Keratinocyte (primary cell): ENCODE measurements at places on chromosomes 16 and 17. TPM values are rescaled to one million over a fixed set of nuclear protein-coding genes. Genes with fewer than 3 reads are reported as not detected.

Gene NPB
- 0.07 TPM in 1 of 3 replicates, not detected in the others for polyA plus RNA-seq

- H3K4me1 ChIP-seq: no peaks in the 10 kb centered on the region
- no peak for DNase-seq
- no peaks in the 10 kb centered on the region for H3K27me3 ChIP-seq
- no peak overlapping the region for H3K27ac ChIP-seq
- peaks cover 24% of the 10 kb centered on the region for H3K36me3 ChIP-seq
Observed at GRCh38 chr17:82930924-82931698, 91.3 kb upstream of the ZNF750 start.

Gene CBLN1
- not detected in 3 replicates for polyA plus RNA-seq

DNA sequence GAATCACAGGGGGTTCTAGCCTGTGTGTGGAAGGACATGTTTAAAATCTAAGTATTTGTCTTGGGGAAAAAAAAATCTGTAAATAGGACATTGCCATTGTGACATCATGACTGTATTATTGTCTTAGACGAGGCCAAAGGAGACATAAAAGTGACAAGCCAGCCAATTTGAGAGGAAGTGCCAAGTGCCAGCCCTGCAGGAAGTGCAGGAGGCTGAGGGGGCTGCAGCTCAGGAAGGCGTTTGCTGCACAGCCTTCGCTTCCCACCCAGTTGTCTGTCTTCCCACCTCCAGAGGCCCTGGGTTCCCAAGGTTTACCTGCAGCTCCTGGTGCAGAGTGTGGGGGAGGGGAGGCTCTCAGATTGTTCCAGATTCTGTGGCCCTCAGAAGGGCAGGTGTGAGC lies 1.3 kb downstream of the ADCY7 start:
- peaks cover 18% of the 10 kb centered on the region for H3K4me1 ChIP-seq
- H3K4me3 ChIP-seq: no peak overlapping the region

- H3K36me3 ChIP-seq: no peaks in the 10 kb centered on the region
- DNase-seq: no peak
- peaks cover 8% of the 10 kb centered on the region for H3K27me3 ChIP-seq
- H3K27ac ChIP-seq: no peak overlapping the region
- no peak overlapping the region for H3K4me3 ChIP-seq
Observed at GRCh38 chr17:64386412-64387144, 4.1 kb downstream of the PECAM1 start.

DNA sequence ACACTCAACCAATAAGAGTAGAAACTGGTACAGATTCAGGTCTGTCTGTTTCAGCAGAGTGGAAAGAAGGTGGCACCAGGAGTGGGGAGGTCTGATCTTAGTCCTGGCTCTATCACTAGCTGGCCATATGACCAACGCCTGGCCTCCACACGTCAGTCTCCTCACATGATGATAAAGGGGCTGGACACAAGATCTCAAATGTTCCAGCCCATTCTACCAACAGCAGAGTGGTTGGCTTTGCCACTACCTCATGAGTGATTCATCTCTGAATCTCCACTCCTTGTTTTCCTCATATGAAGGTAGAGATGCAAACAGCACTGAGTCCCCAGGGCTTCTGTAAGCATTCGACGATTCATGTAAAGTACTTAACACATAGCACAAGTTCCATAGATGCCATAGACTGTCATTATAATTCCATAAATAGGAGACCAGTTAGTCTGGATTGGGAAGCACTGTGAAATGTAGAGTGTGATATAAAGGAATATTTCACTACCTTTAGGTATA lies 281.9 kb upstream of the ASIC2 start:
- H3K36me3 ChIP-seq: no peaks in the 10 kb centered on the region
- H3K4me1 ChIP-seq: no peaks in the 10 kb centered on the region
- H3K27ac ChIP-seq: no peak overlapping the region
- no peak overlapping the region for H3K4me3 ChIP-seq
- no peaks in the 10 kb centered on the region for H3K27me3 ChIP-seq
- DNase-seq: no peak

GRCh38 chr17:53033297-53033696 lies 789.4 kb upstream of the KIF2B start:
- no peak for DNase-seq
- H3K4me1 ChIP-seq: no peaks in the 10 kb centered on the region
- H3K27ac ChIP-seq: no peak overlapping the region
- no peaks in the 10 kb centered on the region for H3K36me3 ChIP-seq
- H3K4me3 ChIP-seq: no peak overlapping the region

DNA sequence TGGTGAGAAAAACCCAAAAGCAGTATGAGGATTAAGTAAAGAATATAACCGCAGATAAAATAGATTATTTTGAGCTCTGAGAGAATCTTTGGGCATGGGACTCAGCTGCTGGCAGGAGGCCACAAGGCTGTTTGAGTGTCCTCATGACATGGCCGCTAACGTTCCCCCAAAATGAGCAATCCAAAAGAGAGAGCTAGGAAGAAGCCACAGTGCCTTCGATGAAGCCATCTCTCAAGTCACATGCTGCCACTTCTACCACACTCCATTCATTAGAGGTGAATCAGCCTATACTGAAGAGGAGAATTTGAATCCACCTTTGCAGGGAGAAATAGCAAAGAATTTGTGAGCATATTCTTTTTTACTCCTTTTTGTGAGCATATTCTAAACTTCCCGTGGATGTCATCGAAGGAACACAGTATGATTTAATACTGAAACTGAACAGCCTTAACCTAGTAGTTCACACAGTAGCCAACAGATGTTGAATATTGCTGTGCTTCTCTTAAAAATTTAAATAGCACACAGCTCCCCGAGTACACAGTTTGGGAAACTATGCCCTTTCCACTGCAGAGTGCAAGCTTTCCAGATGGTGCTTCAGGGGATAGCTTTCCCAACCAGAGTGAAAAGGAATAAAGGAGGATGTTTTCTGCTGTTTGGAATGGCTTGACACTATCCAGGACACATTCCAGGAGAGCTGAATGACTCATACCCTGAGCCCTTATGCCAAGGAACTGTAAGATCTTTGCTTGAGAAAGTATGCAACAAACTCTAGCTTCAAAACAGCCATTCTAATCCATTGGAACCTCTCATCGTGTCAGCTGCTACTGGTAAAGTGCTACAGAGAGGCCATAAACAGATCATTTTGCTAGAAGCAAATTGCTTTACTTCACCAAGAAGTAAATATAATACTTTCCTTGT lies 33.9 kb downstream of the ANKFY1 start:
- peaks cover 27% of the 10 kb centered on the region for H3K4me1 ChIP-seq
- peak overlapping the region; percentile 10 for H3K27ac ChIP-seq
- H3K27me3 ChIP-seq: no peaks in the 10 kb centered on the region
- H3K36me3 ChIP-seq: peaks cover 3% of the 10 kb centered on the region
- no peak overlapping the region for H3K4me3 ChIP-seq

Gene MYH8
- polyA plus RNA-seq: not detected in 3 replicates

Gene RHBDF1
- 20.4 to 37.2 TPM (median 24.0 TPM) in 3 replicates for polyA plus RNA-seq

DNA sequence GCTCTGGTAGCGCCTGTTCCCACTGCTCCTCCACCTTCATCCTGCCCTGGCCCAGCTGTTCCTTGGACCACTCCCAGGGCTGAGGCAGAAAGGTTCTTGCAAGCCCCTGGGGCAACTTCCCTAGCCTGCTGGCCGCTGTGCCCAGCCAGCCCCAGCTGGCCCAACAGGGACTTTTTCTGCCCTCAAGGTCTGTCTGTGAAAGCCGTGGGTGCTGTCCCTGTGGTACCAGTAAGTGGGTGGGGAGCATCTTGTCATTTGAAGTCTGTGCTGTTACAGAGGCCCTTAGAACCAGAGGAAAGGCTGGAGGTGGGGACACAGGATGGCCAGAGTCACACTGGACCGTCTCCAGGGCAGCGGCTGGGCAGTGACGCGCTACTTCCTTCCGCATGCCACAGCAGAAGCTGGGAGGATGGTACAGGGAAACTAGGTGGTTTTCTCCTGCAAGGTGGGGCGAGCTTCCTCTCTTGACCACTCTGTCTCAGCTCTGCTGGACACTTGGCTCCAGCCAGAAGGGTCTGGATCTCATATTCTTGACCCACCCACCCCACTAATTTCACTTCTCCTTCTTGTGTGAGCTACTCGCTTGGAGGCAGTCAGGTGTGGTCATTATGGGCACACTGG lies 87.8 kb downstream of the PLCG2 start:
- H3K4me3 ChIP-seq: no peak overlapping the region
- DNase-seq: no peak
- no peak overlapping the region for H3K27ac ChIP-seq
- no peaks in the 10 kb centered on the region for H3K36me3 ChIP-seq
- H3K4me1 ChIP-seq: no peaks in the 10 kb centered on the region

Gene SLC38A8
- not detected in 3 replicates for polyA plus RNA-seq

DNA sequence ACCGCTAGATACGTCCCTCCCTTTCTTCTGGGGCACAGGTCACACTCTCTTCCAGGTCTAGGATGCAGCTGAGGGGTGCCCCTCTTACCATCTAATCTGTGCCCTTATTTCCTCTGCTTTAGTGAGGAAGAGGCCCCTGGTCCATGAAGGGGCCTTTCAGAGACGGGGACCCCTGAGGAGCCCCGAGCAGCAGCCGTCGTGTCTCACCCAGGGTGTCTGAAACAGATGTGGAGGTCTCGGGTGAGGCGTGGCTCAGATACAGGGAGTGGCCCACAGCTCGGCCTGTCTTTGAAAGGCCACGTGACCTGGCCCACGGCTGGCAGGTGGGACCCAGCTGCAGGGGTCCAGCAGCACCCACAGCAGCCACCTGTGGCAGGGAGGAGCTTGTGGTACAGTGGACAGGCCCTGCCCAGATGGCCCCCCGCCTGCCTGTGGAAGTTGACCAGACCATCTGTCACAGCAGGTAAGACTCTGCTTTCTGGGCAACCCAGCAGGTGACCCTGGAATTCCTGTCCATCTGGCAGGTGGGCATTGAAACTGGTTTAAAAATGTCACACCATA lies 15.6 kb downstream of the SCGB1C2 start:
- no peaks in the 10 kb centered on the region for H3K36me3 ChIP-seq
- H3K27me3 ChIP-seq: no peaks in the 10 kb centered on the region
- H3K27ac ChIP-seq: no peak overlapping the region
- no peak for DNase-seq
- H3K4me1 ChIP-seq: no peaks in the 10 kb centered on the region

- peaks cover 7% of the 10 kb centered on the region for H3K4me1 ChIP-seq
- no peak for DNase-seq
- no peak overlapping the region for H3K4me3 ChIP-seq
- no peaks in the 10 kb centered on the region for H3K27me3 ChIP-seq
- H3K27ac ChIP-seq: no peak overlapping the region
Observed at GRCh38 chr16:85036236-85037049, 8.8 kb downstream of the KIAA0513 start.

Gene CES1
- polyA plus RNA-seq: 0.10 to 0.17 TPM (median 0.11 TPM) in 3 replicates

DNA sequence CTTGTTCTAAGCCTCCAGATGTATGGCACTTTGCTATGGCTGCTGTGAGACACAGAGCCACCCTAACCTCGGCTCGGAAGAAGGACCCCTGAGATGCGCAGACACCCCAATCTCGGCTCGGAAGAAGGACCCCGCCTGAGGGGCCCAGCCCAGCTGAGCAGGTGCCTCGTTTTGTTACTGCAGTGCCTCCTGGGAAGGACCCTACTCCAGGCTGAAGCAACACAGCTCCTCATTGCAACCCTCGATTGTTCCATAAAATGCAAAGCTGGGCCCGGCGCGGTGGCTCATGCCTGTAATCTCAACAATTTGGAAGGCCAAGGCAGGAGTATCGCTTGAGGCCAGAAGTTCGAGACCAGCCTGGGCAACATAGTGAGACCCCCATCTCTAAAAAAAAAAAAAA lies 61.3 kb downstream of the C16orf95 start:
- H3K36me3 ChIP-seq: no peaks in the 10 kb centered on the region
- H3K4me1 ChIP-seq: no peaks in the 10 kb centered on the region
- no peak overlapping the region for H3K27ac ChIP-seq

DNA sequence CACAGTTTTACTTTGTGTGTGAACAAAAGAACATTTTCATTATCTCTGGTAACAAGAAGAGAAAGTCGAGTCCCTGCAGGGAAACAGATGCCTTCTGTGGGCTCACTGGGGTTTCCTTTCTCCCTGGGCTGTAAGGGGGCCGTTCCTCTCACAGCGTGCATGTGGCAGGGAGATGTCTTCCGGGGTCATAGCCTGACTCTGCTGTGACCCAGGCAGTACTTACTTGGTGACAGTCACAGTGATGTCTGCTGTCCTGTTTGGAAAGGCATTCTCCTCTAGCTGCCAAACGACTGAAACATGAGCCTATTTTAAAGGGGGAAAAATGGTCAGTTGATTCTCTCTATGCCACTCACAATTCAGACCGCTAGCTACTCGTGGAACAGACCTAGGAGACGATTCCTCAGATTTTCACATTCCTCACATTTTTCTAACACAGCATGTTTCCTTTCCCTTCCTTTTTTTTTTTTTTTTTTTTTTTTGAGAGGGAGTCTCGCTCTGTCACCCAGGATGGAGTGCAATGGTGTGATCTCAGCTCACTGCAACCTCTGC lies 7.3 kb downstream of the HASPIN start:
- no peaks in the 10 kb centered on the region for H3K27me3 ChIP-seq
- peaks cover 15% of the 10 kb centered on the region for H3K36me3 ChIP-seq
- no peak for DNase-seq
- no peaks in the 10 kb centered on the region for H3K4me1 ChIP-seq
- no peak overlapping the region for H3K27ac ChIP-seq

GRCh38 chr17:28718333-28719020 lies 809 bp upstream of the RAB34 start:
- H3K27ac ChIP-seq: peak overlapping the region; percentile 89
- no peaks in the 10 kb centered on the region for H3K27me3 ChIP-seq
- H3K4me1 ChIP-seq: peaks cover 48% of the 10 kb centered on the region
- peaks cover 25% of the 10 kb centered on the region for H3K36me3 ChIP-seq
